ENCODE measurements at places on chromosomes 5 and 9. TPM values are rescaled to one million over a fixed set of nuclear protein-coding genes. Genes with fewer than 3 reads are reported as not detected.

Gene PCDHGA12
- polyA plus RNA-seq: 4.5 TPM

Gene GHR
- polyA plus RNA-seq: 17.4 TPM

Gene KIF12
- polyA plus RNA-seq: 0.54 TPM

Gene RMRP
- polyA plus RNA-seq: 126 TPM

Gene ZBTB5
- 7.4 TPM for polyA plus RNA-seq

Gene SPEF2
- polyA plus RNA-seq: 9.0 TPM

Gene GLRA1
- polyA plus RNA-seq: not detected

Gene C1QTNF2
- 1.7 TPM for polyA plus RNA-seq

Gene RXFP3
- not detected for polyA plus RNA-seq

Gene HTR1A
- polyA plus RNA-seq: 0.10 TPM

Gene ST6GALNAC4
- polyA plus RNA-seq: 34.0 TPM

Gene CDKN2B-AS1
- 0.06 TPM for polyA plus RNA-seq

Gene JAK2
- 15.9 TPM for polyA plus RNA-seq

Gene INSL6
- polyA plus RNA-seq: not detected

Gene NKD2
- not detected for polyA plus RNA-seq

Gene RASGEF1C
- polyA plus RNA-seq: 0.13 TPM

Gene FOXD4L4
- polyA plus RNA-seq: not detected

Gene ANXA6
- polyA plus RNA-seq: 541 TPM

Gene FAM78A
- polyA plus RNA-seq: 3.5 TPM

Gene CACNA1B
- 0.02 TPM for polyA plus RNA-seq

Gene PRRX2
- polyA plus RNA-seq: 0.77 TPM

Gene GRM6
- polyA plus RNA-seq: not detected

Gene FABP6
- not detected for polyA plus RNA-seq

Gene BAAT
- polyA plus RNA-seq: not detected

Gene PPP3R2
- polyA plus RNA-seq: not detected

Gene ARID3C
- polyA plus RNA-seq: not detected

Gene FNIP1
- 7.2 TPM for polyA plus RNA-seq

Gene MAMDC4
- 2.6 TPM for polyA plus RNA-seq

Gene ANKRD33B
- 1.9 TPM for polyA plus RNA-seq

Gene SNCAIP
- 40.2 TPM for polyA plus RNA-seq

Gene SLCO4C1
- polyA plus RNA-seq: not detected

Gene SIL1
- 29.5 TPM for polyA plus RNA-seq

Gene PTGES
- polyA plus RNA-seq: 22.6 TPM

Gene NPR3
- polyA plus RNA-seq: 42.1 TPM

Gene PTPDC1
- 2.7 TPM for polyA plus RNA-seq

Gene TLX3
- polyA plus RNA-seq: 0.05 TPM
